Cardiac muscle cell (in vitro differentiated cells and primary cell): ENCODE measurements at places on chromosomes 7 and 10.

DNA sequence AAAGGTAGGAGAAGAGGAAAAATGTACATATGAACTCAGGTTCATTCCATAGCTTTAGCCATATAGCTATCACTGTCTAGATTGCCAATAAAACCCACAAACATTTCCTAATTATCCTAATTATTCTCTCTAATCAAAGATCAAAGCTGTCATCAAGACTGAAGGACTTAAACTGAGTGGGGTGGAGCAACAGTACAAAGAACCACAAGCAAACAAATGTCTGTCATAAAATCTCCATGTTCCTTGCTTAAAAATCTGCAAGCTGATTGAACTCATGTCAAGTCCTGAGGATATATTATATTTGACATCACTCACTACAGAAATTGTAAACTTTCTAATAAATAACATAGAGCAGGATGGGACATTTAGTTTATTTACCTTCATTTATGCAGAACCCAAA, 315.9 kb downstream of the SNX13 start:
- H3K27me3 ChIP-seq = no peaks in the 10 kb centered on the region
- no peak for DNase-seq
- H3K27ac ChIP-seq = no peak overlapping the region
- no peaks in the 10 kb centered on the region for H3K36me3 ChIP-seq
- H3K4me1 ChIP-seq = peaks cover 5% of the 10 kb centered on the region

- peaks cover 9% of the 10 kb centered on the region for H3K36me3 ChIP-seq
- H3K27ac ChIP-seq = no peak overlapping the region
- no peaks in the 10 kb centered on the region for H3K27me3 ChIP-seq
- H3K4me1 ChIP-seq = peaks cover 8% of the 10 kb centered on the region
Measured at GRCh38 chr10:114566064-114566463, 92.0 kb downstream of the ABLIM1 start.

GRCh38 chr10:119133949-119134348, 30.0 kb downstream of the DENND10 start:
- H3K36me3 ChIP-seq = peaks cover 20% of the 10 kb centered on the region
- no peak for DNase-seq
- no peaks in the 10 kb centered on the region for H3K4me1 ChIP-seq
- no peak overlapping the region for H3K27ac ChIP-seq
- H3K27me3 ChIP-seq = no peaks in the 10 kb centered on the region

- no peaks in the 10 kb centered on the region for H3K27me3 ChIP-seq
- no peak for DNase-seq
- H3K36me3 ChIP-seq = no peaks in the 10 kb centered on the region
- no peak overlapping the region for H3K4me3 ChIP-seq
- no peaks in the 10 kb centered on the region for H3K4me1 ChIP-seq
Measured at GRCh38 chr10:1198453-1199344, 142.5 kb downstream of the WDR37 start.

- no peaks in the 10 kb centered on the region for H3K27me3 ChIP-seq
- no peaks in the 10 kb centered on the region for H3K36me3 ChIP-seq
- no peak overlapping the region for H3K4me3 ChIP-seq
- DNase-seq = no peak
Measured at GRCh38 chr7:94052398-94053180, 48.4 kb upstream of the BET1 start.

- no peaks in the 10 kb centered on the region for H3K36me3 ChIP-seq
- H3K27ac ChIP-seq = no peak overlapping the region
- H3K4me1 ChIP-seq = peaks cover 26% of the 10 kb centered on the region
- no peak overlapping the region for H3K4me3 ChIP-seq
- H3K27me3 ChIP-seq = no peaks in the 10 kb centered on the region
Measured at GRCh38 chr7:117800406-117800805, 72.8 kb downstream of the CTTNBP2 start.

DNA sequence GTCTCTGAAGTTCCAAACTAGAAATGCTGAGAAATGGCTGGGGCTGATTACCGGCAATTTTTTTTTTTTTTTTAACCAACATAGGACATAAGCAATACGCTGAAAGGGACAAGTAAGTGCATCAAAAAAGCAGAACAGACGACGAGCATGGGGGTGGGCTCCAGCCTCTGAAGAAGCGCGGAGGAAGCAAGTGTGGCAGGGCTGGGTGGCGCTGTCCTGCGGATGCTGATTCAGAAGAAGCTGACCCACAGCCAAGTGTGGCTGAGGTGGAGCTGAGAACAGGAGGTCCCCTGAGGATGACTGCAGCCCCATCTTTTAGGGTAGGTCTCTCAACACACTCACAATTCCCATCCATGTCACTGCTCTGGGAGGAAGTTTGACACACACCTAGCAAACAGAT, 65.6 kb downstream of the CTBP2 start:
- no peaks in the 10 kb centered on the region for H3K27me3 ChIP-seq
- H3K27ac ChIP-seq = no peak overlapping the region
- H3K4me3 ChIP-seq = no peak overlapping the region
- peaks cover 15% of the 10 kb centered on the region for H3K4me1 ChIP-seq
- no peak for DNase-seq
- H3K36me3 ChIP-seq = no peaks in the 10 kb centered on the region

DNA sequence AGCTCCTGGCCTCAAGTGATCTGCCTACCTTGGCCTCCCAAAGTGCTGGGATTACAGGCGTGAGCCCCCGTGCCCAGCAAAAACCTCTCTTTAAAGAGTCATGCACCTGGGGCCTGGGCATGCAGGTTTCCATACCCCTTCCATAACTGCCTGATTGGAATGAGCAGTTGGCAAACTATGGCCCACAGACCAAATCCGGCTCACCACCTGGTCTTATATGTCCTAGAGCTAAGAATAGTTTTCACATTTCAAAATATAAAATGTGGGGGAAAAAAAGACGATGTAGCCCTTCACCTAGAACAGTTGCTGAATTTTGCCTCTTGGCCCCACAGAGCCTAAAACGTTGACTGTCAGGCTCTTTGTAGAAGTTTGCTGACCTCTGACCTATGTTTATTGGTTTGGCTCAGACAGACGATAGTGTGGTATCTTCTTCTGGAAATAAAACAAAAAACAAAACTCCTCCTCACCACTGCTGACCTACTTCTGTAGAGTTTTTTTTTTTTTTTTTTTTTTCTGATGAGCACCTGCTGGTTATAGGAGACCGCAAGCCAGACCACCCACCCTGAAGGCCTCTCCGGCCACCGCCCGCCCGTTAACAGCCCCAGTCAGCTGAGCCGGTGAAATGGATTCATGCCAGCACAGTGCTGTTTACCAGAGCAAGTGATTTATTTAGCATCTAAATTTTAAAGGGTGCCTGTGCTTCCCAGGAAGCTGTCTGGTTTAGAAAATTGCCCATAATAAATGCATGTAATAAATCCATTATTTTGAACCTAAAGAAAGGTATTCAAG, 33.5 kb upstream of the SFRP5 start:
- no peaks in the 10 kb centered on the region for H3K4me1 ChIP-seq
- H3K27me3 ChIP-seq = no peaks in the 10 kb centered on the region
- H3K36me3 ChIP-seq = no peaks in the 10 kb centered on the region
- H3K27ac ChIP-seq = no peak overlapping the region
- H3K4me3 ChIP-seq = no peak overlapping the region

DNA sequence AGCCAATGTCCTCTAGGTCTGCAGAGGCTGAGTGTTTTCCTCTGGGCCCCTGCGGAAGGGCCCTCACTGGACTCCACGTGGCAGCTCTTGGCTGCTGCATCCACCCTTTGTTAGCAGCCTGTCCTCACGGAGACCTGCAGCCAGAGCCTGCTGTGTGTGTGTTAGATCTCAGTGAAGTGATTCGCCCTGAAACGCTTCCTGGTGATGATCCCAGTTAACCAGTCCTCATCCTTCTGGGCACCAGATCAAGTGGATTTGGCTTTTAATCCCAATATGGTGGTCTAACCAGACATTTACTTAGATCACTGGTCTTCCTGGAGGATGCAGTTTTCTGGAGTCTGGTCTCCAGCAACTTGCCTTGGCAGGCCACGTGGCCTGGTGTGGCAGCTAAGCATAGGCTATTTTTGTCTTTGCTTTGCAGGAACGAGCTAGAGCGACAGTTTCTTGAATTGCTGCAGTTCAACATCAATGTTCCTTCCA, 39.5 kb upstream of the GJD4 start:
- H3K4me1 ChIP-seq = peaks cover 16% of the 10 kb centered on the region
- H3K27me3 ChIP-seq = no peaks in the 10 kb centered on the region
- peak overlapping the region; percentile 56 for H3K27ac ChIP-seq
- peaks cover 4% of the 10 kb centered on the region for H3K36me3 ChIP-seq

GRCh38 chr7:80937336-80937735, 18.5 kb upstream of the SEMA3C start:
- peak; percentile 51 for DNase-seq
- H3K27me3 ChIP-seq = no peaks in the 10 kb centered on the region
- H3K27ac ChIP-seq = peak overlapping the region; percentile 28
- H3K4me1 ChIP-seq = peaks cover 26% of the 10 kb centered on the region
- no peaks in the 10 kb centered on the region for H3K36me3 ChIP-seq

DNA sequence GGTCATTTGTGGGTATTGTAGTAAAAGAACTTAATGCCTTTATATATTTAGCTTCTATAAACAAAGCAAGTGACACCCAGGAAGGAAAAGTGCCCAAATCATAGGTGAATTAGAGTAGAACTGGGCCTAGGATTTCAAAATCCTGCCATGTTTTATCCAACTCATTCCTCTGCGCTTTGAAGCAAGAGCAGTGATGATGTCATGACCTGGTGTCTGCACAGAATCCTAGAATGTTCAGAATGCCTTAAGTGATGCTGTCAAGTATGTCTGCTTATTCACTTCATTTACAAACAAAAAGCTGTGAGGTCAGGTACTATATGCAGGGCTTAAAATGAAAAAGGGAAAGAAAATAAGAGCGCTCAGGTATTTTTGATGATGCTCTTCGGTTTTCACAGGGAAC, 737.2 kb upstream of the ANKRD30A start:
- H3K36me3 ChIP-seq = no peaks in the 10 kb centered on the region
- H3K4me1 ChIP-seq = no peaks in the 10 kb centered on the region
- H3K27ac ChIP-seq = no peak overlapping the region
- H3K27me3 ChIP-seq = no peaks in the 10 kb centered on the region
- DNase-seq = no peak

GRCh38 chr7:101546308-101546936, 82.7 kb downstream of the MYL10 start:
- H3K27ac ChIP-seq = no peak overlapping the region
- no peak overlapping the region for H3K4me3 ChIP-seq
- DNase-seq = no peak
- peaks cover 8% of the 10 kb centered on the region for H3K4me1 ChIP-seq
- H3K36me3 ChIP-seq = no peaks in the 10 kb centered on the region

DNA sequence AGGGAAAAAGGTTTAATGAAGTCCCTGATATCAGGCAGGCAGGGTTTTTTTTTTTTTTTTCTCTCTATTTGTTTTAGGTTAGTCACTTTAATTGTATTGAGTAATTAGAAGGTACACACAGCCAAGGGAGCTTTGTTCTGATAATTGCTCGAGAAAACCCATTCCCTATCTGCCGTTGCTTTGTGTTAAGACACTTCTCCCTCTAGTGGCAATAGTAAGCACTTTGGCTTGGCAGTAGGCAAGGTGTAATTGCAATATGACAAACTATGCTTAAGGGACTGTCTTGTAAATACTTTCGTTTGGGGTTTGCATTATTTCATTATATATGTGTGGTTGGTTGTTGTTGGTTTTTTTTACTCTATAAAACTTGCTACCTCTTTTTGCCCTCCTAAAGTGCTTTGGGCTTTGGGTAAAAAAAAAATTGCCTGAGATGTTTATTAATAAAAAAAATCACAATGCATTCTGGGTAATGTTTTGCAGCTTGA, 113.4 kb downstream of the BTRC start:
- H3K27me3 ChIP-seq = no peaks in the 10 kb centered on the region
- no peak overlapping the region for H3K4me3 ChIP-seq
- H3K36me3 ChIP-seq = no peaks in the 10 kb centered on the region
- H3K4me1 ChIP-seq = peaks cover 19% of the 10 kb centered on the region

DNA sequence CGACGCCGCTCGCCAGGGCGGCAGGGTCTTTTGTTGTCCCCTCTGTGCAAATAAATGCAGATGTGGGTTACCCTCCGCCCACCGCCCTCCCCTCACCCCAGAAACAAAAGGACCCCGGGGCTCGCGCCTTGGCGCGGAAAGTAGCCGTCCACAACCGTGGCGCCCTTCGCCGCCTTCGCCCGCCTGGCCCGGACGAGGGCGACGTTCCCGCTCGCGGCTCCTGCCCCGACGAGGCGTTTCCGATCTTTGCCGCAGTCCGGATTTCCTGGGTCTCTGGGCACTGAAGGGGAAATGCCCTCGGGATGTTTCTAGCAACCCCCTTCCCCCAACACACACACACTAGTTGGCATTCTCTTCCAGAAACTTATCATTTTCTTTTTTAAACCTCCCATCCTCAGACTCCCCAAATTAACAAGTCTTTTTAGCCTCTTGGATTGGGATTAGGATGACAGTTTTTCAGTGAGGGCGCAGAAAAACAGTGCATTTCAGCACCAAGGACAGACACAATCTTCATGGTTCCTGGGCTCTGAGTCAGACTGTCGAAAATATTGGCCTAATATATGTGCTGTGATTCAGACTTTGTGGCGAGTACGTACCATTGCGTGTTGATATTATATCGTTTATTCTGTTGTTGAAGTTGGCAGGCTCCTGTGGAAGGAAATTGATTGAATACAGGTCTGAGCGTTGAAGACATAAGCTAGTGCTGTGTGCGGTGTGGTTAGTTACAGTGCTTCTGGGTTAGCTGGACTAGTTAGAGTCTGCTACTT, 771 bp downstream of the PHYHIPL start:
- H3K27ac ChIP-seq = no peak overlapping the region
- peaks cover 68% of the 10 kb centered on the region for H3K27me3 ChIP-seq
- peak overlapping the region; percentile 55 for H3K4me3 ChIP-seq
- H3K36me3 ChIP-seq = no peaks in the 10 kb centered on the region
